ENCODE measurements at places on chromosomes 12 and 14.
A peak's percentile ranks its signal among the peaks of the same experiment; 100 is the strongest.

GRCh38 chr12:69879007-69879960 is 54.3 kb downstream of the MYRFL start:
- DNase-seq, result peak; percentile 59

DNA sequence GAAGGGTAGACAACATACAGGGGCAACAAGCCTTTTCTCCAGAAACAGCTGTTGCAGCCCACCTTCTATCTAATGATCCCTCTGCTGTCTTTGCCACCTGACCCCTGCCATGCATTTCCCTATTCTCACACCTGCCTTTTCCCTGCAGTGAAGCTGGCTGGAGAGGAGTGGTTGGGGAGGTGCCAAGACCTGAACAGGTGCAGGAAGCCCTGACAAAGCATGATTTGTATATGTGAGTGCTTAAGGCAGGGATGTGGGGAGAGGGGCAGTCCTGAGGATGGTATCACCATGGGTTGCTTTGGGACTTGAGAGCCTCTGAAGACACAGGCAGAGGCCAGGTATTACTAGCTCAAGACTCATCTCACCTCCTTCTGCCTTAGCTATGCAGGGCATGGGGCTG is 2.9 kb upstream of the PFDN5 start:
- no peak for DNase-seq

- DNase-seq, result peak; percentile 69
Measured at GRCh38 chr12:71645268-71645667, 18.4 kb downstream of the ZFC3H1 start.

GRCh38 chr12:117328556-117329100 is 32.8 kb downstream of the NOS1 start:
- DNase-seq, result no peak

GRCh38 chr12:2486796-2487195 is 308.0 kb upstream of the FKBP4 start:
- DNase-seq, result no peak

DNA sequence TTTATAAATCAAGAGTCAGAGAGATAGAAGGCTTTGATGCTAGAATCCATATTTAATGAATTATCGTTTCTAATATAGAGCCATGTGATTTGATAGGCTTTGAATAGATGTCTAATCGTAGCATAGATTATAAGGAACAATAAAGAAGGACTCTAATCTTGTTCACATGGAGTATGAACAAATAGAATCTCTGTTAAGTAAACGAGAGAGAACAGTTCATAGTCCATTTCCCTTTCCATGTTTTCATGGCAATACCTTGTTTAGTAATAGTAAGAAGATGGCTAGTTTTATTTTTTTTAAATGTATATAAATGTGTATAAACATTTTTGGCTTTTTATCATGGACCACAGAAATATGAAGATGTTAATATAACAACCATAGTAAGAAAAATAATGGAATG is 32.3 kb upstream of the RAD51AP1 start:
- no peak for DNase-seq

Data from AML-193 (cell line).